ENCODE measurements at places on chromosomes 1 and 21. TPM values are rescaled to one million over a fixed set of nuclear protein-coding genes. Genes with fewer than 3 reads are reported as not detected.

HSD11B1 gene
- not detected for total RNA-seq

HSD3B2 gene
- not detected for total RNA-seq

CCT3 gene
- total RNA-seq: 499 TPM

CYP2J2 gene
- 3.2 TPM for total RNA-seq

DNA sequence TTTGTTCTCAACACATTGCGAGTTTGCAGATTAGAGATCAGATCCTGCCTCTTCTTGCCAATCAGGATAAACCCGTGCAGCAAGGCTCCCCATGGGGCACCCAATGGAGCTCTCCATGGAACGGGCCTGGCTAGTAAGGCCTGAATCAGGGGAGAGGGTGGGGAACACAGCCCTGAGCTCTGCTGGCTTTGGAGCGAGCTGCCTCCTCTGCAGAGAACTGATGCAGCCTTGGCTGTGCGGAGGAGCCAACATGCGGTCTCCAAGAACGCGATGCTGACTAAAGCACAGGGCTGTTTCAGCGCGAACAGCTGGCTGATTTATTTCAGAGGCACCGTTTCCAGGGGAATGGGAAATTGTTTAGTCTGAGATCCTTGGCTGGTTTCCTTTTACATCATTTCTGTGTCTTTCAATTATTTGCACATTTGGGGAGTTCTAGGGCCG lies 139.7 kb downstream of the TSEN15 start:
- no peak for DNase-seq

DNA sequence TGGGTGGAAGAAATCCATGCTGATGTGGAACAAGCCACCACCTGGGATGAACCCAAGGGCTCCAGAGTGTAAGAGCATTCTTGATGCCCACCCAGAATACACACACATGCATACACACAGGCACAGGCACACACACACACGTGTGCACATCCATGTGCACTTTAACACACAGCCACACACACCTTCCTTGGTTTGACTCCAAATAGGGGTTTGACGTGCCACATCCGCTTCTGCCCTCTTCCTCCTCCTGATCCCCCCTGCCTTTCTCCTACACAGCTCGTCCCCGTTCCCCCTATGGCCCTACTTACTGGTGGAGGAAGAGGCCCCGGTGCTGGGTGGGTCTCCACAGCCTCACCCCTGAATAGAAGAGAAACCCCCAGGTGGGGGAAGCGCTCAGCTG lies 16.0 kb downstream of the SPATA21 start:
- DNase-seq: no peak

Measured in activated naive CD8-positive, alpha-beta T cell treated with anti-CD3 and anti-CD28 coated beads for 36 hours (primary cell).